Cardiac muscle cell (in vitro differentiated cells and primary cell): ENCODE measurements at places on chromosomes 16 and 17. TPM values are rescaled to one million over a fixed set of nuclear protein-coding genes. Genes with fewer than 3 reads are reported as not detected.

COTL1 gene
- polyA plus RNA-seq: 70.2 and 83.5 TPM in 2 replicates

FGF11 gene
- polyA plus RNA-seq: 50.4 and 63.6 TPM in 2 replicates

SLC38A8 gene
- polyA plus RNA-seq: not detected in 2 replicates

SGCA gene
- polyA plus RNA-seq: 69.9 and 90.6 TPM in 2 replicates

SPATA32 gene
- polyA plus RNA-seq: not detected in 2 replicates

TOX3 gene
- 0.22 and 0.79 TPM in 2 replicates for polyA plus RNA-seq

KRT39 gene
- not detected in 2 replicates for polyA plus RNA-seq

ZNF287 gene
- polyA plus RNA-seq: 13.0 and 28.9 TPM in 2 replicates

NKD1 gene
- 0.45 and 1.4 TPM in 2 replicates for polyA plus RNA-seq

CDH11 gene
- polyA plus RNA-seq: 21.1 and 29.4 TPM in 2 replicates

CD79B gene
- polyA plus RNA-seq: 0.23 TPM in 1 of 2 replicates, not detected in the other

BRICD5 gene
- 16.0 and 21.8 TPM in 2 replicates for polyA plus RNA-seq
